HL-60 (cell line): ENCODE measurements at places on chromosomes 11 and 22.

GRCh38 chr22:21605887-21606564, 23.8 kb downstream of the YDJC start:
- no peak for DNase-seq

GRCh38 chr22:48706934-48707762, 1120.5 kb downstream of the BRD1 start:
- DNase-seq: no peak

DNA sequence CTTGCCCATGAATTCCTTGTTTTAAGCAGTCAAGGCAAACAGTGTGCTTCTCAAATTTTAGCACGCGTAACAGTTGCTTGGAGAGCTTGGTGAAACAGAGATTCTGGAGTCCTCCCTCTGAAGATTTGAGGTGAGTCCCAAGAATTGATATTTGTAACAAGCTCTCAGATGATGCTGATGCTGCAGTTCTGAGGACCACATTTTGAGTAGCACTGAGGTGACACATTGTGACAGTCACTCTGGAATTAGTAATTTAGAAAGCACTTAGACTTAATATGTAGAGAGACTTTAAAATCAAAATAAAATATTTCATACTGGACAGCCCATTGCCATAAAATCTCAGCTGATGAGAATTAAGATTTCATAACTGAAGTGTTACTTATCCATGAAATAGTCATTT, 38.5 kb downstream of the DNAJC24 start:
- no peak for DNase-seq

DNA sequence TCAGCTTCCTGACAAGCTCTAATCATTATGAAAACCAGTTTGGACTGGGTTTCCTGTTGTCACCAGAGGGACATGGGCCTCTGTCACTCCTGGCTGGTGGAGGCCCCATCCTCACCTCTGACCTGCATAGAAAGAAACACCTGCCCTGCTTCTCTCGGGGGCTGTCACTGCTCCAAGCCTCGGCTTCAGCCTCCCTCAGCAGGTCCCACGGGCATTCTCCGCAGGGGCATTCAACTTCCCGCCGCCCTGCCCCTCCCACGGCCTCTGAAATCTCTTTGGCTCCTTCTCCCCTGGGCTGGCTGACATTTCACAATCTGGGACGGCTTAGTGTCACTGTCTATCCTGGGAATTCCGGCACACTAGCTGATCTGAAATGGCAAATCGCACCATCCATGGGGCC, 257.9 kb downstream of the CTTN start:
- no peak for DNase-seq

DNA sequence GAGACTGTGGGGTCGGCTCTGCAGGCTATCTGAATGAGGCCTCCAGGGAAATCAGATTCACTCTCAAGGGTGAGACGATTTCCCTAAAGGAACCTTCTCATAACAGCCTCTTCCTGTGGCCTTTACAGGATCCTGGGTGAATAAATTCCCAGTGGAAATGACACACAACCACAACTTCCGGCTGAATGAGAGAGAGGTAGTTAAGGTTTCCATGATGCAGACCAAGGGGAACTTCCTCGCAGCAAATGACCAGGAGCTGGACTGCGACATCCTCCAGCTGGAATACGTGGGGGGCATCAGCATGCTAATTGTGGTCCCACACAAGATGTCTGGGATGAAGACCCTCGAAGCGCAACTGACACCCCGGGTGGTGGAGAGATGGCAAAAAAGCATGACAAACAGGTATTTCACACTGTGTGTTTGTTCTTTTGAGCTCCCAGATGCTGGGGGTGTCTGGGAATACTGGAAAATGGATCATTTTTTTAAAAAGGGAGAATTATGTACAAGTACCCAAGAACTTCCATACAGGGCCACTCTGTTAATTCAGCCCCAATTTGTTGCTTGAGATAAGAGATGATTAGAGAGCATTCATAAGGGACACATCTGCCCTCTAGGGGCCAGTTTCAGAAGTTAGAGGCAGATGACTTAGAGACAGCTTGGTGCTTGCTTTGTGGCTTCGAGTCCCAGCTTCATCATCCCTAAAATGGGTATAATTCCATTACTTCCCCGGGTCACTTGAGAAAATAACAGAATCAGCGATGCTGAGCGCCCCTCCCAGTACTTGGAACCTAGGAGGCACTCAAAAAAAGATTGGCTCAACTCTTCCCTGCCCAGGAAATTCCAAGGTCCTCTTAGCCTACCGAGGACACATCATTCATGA, 10.2 kb downstream of the SERPIND1 start:
- peak; percentile 52 for DNase-seq

- DNase-seq: no peak
Measured at GRCh38 chr22:50182176-50183081, 3.3 kb upstream of the TRABD start.

DNA sequence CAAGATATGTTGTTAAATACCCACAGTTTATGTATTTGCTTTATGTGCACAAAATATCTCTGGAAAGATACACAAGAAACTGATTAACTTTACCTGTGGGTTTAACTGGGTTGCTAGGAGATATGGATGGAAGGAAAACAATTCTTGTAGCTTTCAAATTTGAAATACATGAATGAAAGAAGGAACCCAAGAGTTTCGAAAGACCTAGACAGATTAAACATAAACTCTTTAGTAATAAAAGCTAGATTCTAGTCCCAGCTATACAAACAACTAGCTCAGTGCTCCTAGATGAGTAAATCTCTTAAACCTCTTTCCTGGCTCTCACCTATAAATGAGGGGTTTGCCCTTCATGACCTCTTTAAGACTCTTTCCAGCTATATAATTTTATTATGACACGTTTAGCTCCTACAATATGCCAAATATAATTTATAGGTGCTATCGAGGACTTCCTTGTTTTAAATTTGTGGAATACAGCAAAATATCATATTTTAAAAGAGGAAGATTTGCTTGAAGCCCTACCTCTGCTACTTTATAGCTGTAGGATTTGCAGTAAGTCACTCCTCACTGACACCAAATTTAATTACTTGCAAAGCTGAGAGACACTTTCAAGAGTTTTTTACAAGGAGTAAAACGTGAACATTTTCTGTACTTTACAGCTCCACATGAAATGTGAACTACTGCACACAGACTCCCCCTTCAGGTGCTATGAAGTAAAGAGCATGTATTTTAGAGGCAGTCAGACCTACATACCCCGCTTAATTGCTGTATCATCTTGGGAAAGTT, 50.7 kb downstream of the RRAS2 start:
- DNase-seq: no peak

- no peak for DNase-seq
Measured at GRCh38 chr11:386483-386882, 7.5 kb upstream of the PKP3 start.

- DNase-seq: peak; percentile 33
Measured at GRCh38 chr11:46521961-46522681, 71.7 kb downstream of the AMBRA1 start.

DNA sequence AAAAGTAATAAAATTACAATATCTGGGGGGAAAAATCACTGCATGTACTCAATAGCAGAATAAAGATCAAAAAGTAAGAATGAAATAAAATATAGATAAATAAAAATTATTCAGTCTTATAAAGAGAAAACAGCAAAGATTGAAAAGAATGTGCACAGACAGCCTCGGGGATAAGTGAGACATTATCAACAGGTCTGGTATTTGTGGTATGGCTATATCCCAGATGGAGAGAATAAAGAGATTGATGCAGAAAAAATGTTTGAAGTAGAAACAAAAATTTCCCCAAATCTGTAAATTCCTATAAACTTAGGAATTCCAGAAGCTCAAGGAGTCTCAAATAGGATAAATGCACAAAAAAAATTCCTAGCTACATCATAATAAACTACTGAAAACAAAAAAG, 74.5 kb upstream of the LUZP2 start:
- DNase-seq: no peak

- no peak for DNase-seq
Measured at GRCh38 chr22:17870407-17870806, 96.1 kb upstream of the BID start.

DNA sequence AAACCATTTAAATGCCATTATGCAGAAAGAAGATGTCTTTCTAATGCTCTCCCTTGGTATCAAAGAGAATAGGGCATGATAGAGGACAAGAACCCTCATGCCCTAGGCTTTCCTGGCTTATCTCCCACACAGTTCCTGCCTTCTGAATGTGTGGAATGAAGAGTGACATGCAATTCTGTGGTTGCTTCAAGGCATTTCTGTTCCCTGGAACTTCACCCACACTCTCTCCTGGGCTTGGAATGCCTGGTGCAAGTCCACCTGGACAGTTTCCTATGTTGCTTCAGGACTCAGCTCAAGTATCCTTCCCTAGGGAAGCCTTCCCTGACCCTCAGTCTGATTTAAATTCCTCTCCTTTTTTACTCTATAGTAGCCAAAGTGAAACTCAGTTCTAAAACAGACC, 53.8 kb upstream of the DRD2 start:
- DNase-seq: no peak

GRCh38 chr11:74185695-74186094, 14.6 kb downstream of the PPME1 start:
- DNase-seq: no peak

GRCh38 chr11:1654388-1655167, 25.0 kb downstream of the KRTAP5-5 start:
- no peak for DNase-seq

- no peak for DNase-seq
Measured at GRCh38 chr11:3969200-3969599, 113.7 kb downstream of the STIM1 start.

DNA sequence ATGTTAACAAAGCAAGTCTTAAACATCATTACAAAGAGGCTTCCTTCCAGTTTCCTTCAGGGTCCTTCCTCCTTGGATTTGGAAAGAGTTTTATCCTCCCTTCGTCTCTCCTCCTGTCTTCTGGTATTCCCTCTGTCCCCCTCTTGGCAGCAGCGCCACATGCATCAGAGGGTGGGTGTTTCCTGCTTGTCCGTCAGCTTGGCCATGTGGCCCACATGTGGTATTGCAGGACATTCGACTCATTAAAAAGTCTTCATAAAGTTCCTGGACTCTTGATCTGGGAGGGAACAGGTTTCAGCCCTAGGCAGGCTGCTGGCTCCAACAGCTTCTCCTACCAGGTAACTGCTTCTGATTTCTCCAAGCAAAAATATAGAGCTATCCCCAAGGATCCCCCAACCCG, 189.8 kb downstream of the CSNK2A3 start:
- no peak for DNase-seq

- DNase-seq: no peak
Measured at GRCh38 chr11:2687782-2688191, 12.0 kb downstream of the KCNQ1OT1 start.

GRCh38 chr11:114162719-114163123, 103.2 kb downstream of the ZBTB16 start:
- no peak for DNase-seq

DNA sequence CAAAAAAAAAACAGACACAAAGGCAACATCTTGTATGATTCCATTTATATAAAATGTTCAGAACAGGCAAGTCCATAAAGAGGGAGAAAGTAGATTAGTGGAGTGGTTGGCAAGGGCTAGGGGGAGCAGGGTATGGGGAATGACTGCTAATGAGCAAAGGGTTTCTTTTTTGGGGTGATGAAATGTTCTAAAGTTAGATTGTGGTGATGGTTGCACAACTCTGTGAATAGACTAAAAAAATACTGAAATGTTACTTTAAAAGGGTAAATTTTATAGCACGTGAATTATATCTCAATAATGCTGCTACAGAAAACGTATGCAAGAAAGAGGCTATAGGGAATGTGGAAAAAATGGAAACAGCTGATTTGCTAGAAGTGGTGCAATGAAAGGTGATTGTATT, 155.1 kb downstream of the TENM4 start:
- no peak for DNase-seq

- DNase-seq: no peak
Measured at GRCh38 chr11:45105984-45106375, 40.5 kb upstream of the PRDM11 start.

DNA sequence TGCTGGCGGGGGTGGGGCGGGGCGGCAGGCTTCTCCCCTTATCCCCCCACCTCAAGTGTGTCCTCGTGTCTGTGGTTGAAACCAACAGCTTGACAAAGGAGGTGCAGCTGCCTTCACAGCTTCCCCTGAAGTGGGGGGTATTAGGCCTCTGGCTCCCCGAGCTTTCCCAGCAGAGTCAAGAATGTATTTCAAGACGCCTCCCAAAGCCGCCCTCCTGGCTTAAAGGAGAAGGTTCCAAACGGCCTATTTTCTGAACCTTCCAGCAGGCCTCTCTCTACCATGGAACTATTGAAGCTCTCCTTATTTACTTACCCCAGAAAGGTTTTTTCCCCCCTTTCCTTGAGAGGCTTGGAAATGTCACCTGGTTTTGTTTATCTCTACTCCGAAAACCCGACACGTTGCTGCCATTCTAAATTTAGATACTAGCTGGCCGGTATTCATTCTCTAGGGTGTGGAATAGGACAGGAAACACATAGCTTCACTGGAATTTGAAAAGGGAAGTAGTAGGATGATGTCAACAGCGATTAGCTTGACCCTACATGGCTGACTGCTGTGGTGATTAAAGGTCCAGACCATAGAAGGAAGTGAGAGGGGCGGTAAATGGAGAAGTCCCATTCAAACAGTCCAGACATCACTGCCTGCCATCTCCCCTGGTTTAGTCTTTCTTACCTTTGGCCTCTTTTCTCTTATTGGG, 671 bp upstream of the PICALM start:
- DNase-seq: peak; percentile 81

- no peak for DNase-seq
Measured at GRCh38 chr22:31105282-31105929, 2.0 kb downstream of the SELENOM start.

DNA sequence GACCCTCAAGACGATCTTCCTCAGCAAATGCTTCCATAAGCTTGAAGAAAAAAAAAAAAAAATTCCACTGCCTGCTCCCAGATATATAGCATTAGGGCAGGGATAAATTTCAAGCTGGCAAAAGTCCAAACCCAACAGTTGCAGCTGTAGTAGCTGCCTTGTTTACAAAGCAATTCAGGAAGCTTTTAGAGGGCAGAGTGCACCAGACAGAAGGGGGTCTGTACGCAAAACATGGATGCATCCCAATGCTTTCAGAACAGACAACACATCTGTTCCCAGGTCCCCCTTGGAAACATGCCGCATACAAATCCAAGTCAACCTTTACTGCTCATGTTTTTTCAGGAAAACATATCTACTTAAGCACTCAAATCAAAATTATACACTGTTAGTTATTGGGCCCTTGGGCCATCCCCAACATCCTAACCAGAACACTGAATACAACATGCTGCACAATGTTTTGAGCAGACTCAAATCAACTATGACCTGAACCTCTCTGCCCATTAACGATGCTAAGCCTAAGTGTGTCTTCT, 94.5 kb downstream of the CADM1 start:
- no peak for DNase-seq

- peak; percentile 62 for DNase-seq
Measured at GRCh38 chr22:42202048-42202447, 68.4 kb downstream of the TCF20 start.

DNA sequence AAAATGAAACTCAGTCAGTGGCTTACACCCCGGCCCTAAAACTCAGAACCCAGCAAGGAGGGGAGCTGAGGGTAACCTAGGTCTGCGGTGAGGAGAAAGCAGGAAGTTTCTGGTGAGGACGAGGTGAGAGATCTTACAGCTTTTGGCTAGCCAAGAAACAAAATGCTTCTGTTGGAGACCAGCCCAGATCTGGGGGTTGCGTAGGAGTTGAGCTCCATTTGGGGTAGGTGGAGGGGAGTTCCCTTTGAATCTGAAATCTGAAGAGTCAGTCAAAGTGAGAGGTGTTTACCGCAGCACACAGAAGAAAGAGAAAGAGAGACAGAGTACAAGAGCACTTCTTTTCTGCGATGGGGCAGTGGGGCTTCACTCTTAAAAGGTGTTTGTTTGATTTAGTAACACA, 29.6 kb downstream of the EHF start:
- no peak for DNase-seq

GRCh38 chr11:11142430-11142829, 210.6 kb downstream of the CSNK2A3 start:
- no peak for DNase-seq
